ENCODE measurements at places on chromosomes 13 and 19. TPM values are rescaled to one million over a fixed set of nuclear protein-coding genes. Genes with fewer than 3 reads are reported as not detected.

The IQCN gene
- 1.1 TPM for total RNA-seq

GRCh38 chr13:96033220-96034015, 19.8 kb downstream of the UGGT2 start:
- DNase-seq: peak; percentile 5

DNA sequence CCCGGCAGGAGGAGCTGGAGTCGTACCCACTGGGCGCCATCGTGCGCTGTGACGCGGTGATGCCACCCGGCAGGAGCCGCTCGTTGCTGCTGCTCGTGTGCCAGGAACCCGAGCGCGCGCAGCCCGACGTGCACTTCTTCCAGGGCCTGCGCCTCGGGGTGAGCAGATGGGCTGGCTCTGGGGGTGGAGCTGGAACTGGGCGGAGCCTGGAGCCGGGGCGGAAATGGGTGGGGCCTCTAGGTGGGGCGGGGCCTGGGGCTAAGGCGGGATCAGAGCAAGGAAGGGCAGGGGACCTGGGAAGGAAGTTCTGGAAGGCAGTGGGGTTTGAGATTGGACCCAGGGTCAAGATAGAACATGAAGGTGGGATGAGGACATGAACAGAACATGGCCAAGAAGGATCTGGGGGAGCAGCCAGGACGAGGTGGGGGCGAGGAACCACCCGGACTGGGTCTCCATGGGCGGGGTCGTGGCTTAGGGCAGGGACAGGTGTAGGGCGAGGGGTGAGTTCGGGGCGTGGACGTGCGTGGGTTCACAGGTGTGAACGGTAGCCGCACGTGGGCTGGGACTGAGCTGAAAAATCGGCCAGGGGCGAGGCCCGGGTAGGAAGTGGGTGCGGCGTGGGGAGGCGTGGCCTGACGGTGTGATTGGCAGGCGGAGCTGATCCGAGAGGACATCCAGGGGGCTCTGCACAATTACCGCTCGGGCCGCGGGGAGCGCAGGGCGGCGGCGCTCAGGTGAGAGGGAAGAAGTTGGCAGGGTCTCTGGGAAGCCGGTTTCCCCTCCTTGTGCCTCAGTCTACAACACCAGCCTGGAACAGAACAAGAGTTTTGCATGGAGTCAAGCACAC, 4.7 kb downstream of the EPS8L1 start:
- peak; percentile 28 for DNase-seq

The PTH2 gene
- total RNA-seq: not detected

The ABCC4 gene
- 17.7 TPM for total RNA-seq

The PRSS57 gene
- total RNA-seq: not detected

- DNase-seq: no peak
Observed at GRCh38 chr13:111847964-111848363, 219.0 kb upstream of the SOX1 start.

The NALCN gene
- total RNA-seq: 2.7 TPM

DNA sequence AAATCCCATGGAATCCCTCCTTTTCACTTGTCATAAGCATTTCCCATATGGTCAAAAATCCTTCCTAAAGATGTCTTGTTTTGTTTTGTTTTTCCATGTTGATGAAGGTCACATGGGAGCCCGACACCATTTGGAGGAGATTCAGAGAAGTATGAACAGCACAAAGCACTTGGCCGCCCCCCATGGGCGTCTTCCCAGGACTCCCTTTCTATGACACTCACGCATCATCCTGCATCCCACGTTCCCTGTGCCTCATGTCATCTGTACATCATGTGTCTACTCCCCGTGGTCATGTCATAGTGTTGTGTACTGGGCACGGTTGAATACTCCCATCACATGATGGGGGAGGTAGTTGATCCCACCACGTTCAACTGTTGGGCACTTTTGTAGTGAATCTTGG, 2.0 kb downstream of the ZSCAN1 start:
- DNase-seq: no peak

DNA sequence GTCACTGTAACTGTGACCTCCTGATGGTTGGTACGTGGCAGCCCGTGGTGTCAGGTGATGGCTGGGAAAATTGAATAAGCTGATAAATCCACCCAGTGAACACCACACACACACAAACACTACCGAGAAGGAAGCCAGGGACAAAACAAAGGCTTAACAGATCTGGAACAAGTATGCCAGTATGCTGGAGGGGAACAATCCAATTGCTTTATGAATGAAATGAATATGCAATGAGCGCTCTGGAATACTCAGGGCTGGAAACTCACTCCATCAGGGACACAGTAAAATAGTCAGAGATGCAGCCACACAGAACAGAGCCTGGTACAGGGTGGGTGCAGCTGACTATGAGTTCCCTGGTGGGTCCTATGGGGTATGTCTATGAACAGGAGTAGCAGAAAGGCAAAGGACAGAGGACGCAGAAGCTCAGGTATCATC, 16.7 kb downstream of the TMTC4 start:
- DNase-seq: no peak

GRCh38 chr13:80782441-80782840, 441.5 kb upstream of the SPRY2 start:
- no peak for DNase-seq

GRCh38 chr13:19984430-19985218, 26.1 kb downstream of the ZMYM2 start:
- DNase-seq: peak; percentile 53

DNA sequence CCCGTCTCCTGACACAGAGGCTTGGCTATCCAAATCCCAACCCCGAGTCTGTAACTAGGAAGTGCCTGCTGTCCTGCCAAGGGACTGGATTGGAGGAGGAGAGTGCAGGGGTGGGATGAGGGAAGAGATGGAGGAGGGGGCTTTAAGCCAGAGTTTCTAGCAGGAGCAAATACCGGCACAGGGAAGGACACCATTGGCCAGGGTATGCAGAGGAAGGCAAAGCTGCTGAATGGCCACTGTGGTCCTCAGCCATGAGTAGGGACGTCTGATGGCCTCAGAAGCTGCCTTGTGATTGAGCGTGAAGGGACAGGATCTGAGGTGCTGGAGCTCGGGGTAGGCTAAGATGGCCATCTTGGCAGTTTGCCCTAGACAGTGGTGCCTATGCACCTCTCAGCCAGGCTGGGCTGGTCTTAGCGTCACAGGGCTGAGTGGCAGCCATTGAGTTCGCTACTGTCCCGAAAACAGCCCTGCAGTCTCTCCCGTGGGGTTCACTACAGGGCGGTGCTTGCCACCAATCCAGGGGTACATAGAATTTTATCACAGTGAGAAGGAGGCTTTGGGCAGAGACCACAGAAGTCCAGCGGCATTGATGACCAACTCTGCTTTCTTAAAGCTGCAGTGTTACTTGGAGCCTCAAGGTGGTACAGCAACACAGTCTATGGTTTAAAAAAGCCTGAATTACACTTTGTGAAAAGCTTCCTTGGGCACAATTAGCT, 61.8 kb downstream of the AKAP11 start:
- peak; percentile 18 for DNase-seq

DNA sequence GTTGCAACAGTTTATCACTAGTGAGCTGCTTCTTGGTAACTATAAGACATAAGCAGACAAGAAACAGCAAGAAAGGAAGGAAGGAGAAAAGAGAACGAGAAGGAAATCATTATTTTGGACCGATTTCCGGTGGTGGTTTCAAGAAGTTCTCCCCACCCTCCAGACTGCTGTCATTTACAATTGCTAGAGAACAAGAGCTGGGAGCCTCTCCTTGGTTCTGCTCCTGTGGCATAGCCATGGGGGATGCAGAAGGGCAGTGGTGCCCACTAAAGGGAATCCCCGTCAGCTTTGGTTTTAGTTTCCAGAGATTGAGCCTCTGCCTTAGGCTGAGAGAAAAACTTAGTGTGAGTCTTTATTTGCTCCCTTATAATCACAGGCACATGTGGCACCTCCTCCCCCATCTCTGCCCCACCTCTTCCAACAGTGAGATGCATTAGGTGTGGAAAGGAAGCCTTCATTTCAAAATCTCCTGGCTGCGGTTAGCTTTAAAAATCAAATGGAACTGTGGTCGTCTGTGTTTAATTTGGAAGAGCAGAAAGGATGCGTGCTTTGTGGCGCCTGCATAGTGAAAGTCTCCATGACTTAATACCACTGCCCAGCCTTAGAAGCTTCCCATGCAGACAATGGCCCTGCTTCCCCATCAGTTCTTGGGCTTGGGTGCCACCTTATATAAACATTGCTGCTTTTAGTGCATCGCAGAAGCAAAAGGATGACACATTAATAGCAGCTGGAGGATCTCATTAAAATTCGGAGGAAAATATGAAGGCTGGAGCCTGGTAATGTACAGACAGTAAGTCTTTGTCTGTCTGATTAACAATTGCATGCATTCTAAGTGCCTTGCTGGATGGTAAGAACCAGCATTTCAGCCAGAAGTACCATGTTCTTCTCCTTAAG, 25.0 kb downstream of the LRCH1 start:
- no peak for DNase-seq

DNA sequence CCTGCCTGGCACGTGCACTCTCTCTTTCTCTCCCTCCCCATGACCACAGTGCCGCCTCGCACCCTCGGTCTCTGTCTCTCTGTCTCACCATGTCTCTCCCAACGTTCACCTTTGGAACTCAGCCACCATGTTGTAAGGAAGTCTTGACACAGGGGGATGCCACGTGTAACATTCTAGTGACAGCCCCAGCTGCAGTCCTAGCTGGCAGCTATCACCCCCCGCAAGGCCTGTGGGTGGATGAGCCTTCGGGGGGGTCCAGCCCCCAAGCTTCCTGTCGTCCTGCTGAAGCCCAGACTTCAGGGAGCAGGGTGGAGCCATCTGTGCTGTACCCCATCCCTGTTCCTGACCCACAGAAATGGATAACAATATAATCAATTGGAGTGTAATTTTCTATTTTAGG, 118.5 kb downstream of the SOX1 start:
- DNase-seq: no peak

- DNase-seq: no peak
Observed at GRCh38 chr19:29308977-29309590, 96.1 kb upstream of the UQCRFS1 start.

DNA sequence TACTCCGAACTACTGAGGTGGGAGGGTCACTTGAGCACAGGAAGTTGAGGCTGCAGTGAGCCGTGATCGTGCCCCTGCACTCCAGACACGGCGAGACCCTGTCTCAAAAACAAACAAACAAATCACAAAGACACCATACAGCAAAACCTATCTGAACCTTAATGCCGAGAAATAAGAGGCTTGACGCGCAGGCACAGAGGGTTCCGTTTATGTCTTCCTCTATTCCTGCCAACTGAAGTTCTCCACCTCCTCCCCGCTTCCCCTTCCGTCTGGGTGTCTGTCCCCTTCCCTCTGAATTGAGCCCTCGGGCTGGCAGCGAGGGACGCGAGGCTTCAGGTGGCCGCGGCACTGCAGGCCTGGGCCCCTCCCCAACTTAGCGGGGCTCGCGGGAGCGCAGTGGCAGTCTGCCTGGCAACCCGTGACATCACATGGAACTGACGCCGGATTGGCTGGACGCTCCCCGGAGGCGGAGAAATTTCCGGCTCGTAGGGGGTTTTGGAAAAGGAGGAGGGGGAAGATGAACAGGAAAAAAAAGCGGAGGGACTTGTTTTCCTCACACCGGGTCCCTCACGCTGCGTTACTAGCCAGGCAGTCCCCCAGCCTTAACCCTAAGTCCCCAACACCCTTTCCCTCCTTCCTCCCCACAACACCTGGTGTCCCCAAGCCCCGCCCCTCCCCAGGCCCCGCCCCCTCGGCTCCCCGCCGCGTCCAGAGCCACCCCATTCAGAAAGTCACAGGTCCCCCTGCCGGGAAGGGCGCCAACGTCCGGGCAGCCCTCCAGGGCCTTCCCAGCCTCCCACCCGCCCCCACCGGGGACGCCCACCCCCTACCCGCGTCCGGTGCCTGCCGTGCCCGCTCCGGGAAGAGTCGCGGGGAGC, 1.1 kb upstream of the MYBPC2 start:
- peak; percentile 82 for DNase-seq

DNA sequence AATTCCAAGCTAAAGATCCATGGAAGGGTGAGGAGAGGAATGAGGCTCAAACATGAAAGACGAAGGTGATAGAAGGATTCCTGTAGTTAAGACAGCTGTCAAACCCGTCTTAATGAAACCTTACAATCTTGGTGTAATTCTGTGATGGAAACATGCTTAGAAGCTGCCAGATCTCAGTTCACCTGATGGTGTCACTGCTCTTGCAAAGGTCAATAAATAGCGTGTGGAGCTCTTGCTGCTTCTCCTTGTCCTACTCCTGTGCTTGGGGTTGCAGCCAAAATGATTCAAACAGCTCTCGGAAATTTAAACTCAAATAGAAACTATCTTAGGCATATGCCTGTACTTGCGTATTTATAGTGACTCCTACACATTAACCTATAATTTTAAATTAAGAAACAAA, 1705.0 kb downstream of the OLFM4 start:
- DNase-seq: no peak

GRCh38 chr19:45973553-45974338, at the start of gene NOVA2:
Gene NOVA2, minus strand, starts transcription at chr19:45973865. Its CDS starts 514 bp downstream, at chr19:45973351.
- DNase-seq: peak; percentile 24

DNA sequence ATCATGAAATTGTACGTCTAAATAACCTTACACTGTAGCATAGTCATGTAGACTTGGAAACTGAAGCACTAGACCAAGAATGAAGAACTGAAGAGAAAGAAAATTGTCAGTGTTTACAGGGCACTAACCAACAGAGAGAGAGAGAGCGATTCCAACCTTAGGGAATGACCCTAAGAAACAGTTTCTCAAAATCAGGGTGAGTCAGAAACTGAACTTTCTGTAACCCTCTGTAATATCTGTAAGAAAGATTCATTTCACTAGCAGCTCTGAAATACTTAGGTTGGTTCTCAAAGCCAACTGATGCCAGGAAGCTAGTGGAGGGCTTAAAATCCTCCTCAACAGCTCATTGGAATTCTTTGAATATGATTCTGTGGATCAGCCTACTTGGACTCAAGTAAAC, 936.9 kb downstream of the EFNB2 start:
- DNase-seq: peak; percentile 19

- no peak for DNase-seq
Observed at GRCh38 chr13:54241719-54242118, 1213.1 kb downstream of the OLFM4 start.

The PROZ gene
- total RNA-seq: not detected

The PSG3 gene
- total RNA-seq: not detected

- DNase-seq: no peak
Observed at GRCh38 chr13:99257291-99257690, 888 bp downstream of the GPR18 start.

GRCh38 chr19:54336893-54337857, 1.8 kb downstream of the LILRA4 start:
- DNase-seq: no peak

The DAND5 gene
- not detected for total RNA-seq

The ZNF549 gene
- total RNA-seq: 4.8 TPM
